Transverse colon (tissue), 4 donors: ENCODE measurements at places on chromosomes 3 and 15. TPM values are rescaled to one million over a fixed set of nuclear protein-coding genes. Genes with fewer than 3 reads are reported as not detected.
A peak's percentile ranks its signal among the peaks of the same experiment; 100 is the strongest.

- DNase-seq = no peak
Measured at GRCh38 chr3:73070675-73071575, 9.5 kb downstream of the EBLN2 start.

- no peak for DNase-seq
Measured at GRCh38 chr3:123123716-123124616, 57.1 kb downstream of the PDIA5 start.

WDR53 gene
- total RNA-seq = 14.2 TPM

DNA sequence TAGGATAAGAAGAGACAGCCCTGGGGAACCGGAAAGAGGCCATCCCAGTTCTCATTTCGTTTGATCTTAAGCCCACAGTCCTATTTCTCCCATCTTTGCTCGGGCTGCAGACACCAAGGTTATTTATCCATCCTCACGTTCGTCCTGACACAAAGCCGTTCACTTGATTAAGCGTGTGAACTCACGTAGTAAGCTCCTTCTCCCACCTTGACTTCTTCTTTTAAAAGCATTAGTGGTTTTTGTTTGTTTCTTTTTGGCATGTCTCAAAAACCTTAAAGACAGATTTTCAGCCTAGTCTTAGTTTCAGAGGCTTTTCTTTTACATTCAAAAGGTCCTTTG, 70.9 kb downstream of the TGFBR2 start:
- no peak for DNase-seq

DNA sequence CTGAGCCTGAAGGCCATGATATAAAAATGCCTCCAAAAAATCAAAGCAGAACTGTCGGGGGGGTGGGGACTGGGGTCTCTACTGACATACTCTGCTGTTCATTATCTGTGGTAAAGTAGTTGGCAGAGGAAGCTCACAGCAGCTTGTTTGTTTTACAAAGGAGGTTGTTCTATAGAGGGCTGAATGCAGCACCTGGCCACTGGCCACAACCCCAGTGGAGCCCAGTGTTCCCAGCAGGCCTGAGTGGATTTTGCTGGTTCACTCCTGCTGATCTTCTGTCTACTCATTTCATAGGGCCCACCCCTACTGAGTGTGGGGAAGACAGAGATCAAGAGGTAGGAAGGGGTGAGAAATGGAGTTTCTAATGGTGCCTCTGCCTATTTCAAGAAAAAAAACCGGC, 125.5 kb downstream of the DIPK2A start:
- no peak for DNase-seq

RPN1 gene
- total RNA-seq = 184 TPM

CEMIP gene
- total RNA-seq = 0.32 TPM

DNAH12 gene
- not detected for total RNA-seq

GRCh38 chr3:143951351-143951971, 20.2 kb upstream of the DIPK2A start:
- no peak for DNase-seq

ELP6 gene
- total RNA-seq = 27.7 TPM

DNA sequence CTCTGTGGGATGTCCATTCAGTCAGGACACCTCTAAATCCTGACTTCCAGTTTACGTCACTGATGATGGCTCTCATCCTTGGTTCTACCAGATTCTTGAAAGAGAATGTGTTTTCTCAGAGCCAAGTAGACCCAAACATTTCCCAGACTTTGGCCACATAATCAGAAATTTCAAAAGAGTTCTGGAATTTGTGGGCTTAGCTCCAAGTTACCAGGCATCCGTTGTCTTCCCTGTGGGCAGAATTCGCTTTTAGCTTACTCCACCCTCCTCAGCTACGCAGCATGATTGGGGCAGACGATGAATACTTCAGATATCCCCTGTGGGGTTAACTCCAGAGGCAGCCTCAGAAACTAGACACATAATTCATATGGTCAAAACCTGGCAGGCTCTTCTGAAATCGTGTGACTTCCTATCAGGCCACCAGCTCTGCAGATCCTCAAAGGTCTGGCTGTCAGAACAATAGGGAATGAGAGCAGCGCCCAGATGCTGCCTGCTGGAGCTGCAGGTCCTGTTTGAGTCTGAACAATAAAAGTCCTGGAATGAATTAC, 30.6 kb downstream of the CRTC3 start:
- DNase-seq = peak; percentile 38

ZNF662 gene
- total RNA-seq = 2.2 TPM

SERINC4 gene
- not detected for total RNA-seq

GRCh38 chr3:159624616-159625015, 364.0 kb upstream of the IL12A start:
- no peak for DNase-seq

LRRC15 gene
- not detected for total RNA-seq

GCHFR gene
- total RNA-seq = 22.5 TPM
